ENCODE measurements at places on chromosomes 6 and 20.

- DNase-seq: no peak
Observed at GRCh38 chr20:55329108-55329507, 676.2 kb downstream of the CBLN4 start.

DNA sequence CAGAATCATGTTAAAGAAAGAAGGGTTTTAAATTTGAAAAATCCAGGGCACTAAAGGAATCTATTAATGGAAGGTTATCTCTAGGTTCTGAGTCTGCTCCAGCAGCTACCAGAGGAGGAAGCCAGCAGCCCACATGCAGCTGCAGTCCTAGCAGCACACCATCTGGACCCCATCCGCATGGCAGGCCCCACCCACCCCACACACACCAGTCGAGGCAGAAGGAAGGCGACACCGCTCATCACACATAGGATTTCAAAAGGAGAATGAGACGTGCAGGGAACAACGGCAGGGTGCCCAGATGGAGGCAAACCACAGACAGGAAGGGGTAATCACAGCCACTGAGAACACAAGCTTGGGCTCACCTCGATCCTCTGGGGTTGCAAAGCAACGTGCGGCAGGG lies 78.9 kb downstream of the GINS1 start:
- no peak for DNase-seq

GRCh38 chr20:25299806-25300205 lies 51.9 kb downstream of the PYGB start:
- DNase-seq: no peak

DNA sequence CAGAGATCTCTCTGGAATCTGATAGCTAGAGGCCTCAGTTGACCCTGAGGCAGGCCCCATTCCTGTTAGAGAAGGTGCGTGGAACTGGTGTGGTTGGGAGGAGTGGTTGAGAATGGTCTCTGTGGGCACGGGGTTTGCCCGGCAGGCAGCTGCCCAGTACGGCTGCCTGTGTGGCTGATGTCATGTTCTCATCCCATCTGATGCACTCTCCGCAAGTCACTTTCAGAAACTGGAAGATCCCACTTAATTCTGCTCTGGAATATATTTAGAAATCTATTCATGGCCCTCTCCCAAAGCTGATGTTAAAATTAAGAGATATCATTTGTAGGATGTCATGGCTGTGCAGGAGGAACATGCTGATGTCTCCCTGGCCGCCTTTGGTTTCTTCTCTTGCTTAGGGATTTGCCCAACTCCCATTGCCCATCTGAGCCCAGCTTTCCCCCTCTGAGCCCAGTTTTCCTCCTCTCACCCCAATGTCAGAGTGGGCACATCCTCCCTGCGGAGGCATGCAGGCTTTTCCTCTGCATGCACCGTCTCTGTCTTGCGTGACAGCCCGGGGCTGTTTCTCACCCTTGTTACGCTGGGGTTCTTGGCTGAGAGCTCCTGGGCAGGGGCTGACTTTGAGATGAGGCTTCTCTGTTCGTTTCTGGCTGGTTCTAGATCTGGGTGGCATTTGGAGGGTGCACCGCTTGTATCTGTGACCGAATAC lies 21.0 kb downstream of the PHACTR3 start:
- no peak for DNase-seq

- no peak for DNase-seq
Observed at GRCh38 chr20:52529826-52530225, 338.2 kb upstream of the ZFP64 start.

DNA sequence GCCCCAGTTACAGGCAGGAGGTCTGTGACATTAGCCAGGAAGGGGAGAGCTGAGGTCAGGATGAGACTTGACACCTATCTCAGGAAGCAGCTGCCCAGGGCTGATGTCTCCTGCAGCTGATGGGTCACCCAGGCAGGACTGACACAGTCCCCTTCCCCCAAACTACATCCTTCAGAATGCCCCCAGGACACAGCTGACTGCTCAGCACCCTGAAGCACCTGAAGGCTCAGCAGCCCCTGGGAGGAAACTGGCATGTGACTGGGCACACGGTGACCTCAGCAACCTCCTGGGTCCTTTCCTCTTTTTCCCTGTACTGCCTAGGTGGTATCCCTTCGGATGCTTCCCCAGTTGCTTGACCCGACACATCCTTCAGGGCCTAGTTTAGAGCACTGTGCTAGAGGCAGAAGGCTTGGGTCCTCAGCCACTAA lies 1.9 kb downstream of the SDC4 start:
- DNase-seq: no peak

GRCh38 chr20:37298190-37298939 lies 8.9 kb downstream of the MANBAL start:
- DNase-seq: no peak

- no peak for DNase-seq
Observed at GRCh38 chr6:30029588-30029987, 31.5 kb upstream of the POLR1H start.

GRCh38 chr20:38167851-38168760 lies 3.0 kb upstream of the TGM2 start:
- DNase-seq: no peak

DNA sequence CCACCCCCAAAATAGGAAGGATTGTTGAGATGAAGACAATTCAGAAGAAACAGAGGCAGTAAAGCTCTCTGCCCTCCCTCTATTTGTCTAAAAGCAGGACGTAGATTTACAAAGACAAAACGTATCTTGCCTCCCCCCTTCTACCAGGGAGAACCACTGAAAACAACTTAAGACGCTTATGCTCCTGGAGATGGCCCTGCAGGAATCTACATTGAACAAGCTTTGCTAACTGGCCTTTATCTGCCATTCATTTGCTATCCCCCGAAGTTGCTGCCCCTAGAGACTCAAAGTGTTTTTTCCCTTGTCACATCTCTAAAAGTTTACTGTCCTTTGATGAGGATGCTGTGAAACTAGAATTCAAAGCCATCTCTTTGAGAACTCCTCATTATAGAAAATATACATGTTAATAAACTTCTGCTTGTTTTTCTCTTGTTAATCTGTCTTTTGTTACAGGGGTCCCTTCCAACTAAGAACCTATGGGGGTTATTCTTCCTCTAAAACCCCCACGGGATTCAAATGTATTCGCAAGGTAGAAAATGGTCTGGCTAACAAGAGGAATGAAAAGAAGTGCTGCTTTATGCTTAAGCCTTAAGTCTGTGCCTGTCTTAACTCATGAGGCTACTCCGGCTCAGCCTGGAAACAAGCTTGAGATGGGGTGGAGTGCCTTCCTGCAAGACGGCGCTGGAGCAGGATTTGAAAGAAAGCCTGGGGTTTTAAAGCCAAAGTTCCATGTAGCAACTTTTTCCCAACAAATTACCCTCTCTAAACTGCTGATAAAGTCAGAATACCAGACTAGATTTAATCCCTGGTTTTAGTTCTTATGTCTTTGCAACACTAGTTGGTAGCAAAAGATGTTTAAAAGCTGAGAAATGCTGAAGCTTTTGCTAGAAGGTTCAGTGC lies 88.0 kb downstream of the CLIC5 start:
- DNase-seq: no peak

- no peak for DNase-seq
Observed at GRCh38 chr6:21265034-21265729, 328.4 kb upstream of the SOX4 start.

GRCh38 chr6:26130581-26131249 lies 43.5 kb downstream of the HFE start:
- DNase-seq: no peak

- no peak for DNase-seq
Observed at GRCh38 chr6:118984342-118984741, 49.4 kb upstream of the MCM9 start.

GRCh38 chr6:35801148-35801547 lies 4.0 kb upstream of the LHFPL5 start:
- DNase-seq: no peak
